ENCODE measurements at places on chromosomes 1 and 21. TPM values are rescaled to one million over a fixed set of nuclear protein-coding genes. Genes with fewer than 3 reads are reported as not detected.

DNA sequence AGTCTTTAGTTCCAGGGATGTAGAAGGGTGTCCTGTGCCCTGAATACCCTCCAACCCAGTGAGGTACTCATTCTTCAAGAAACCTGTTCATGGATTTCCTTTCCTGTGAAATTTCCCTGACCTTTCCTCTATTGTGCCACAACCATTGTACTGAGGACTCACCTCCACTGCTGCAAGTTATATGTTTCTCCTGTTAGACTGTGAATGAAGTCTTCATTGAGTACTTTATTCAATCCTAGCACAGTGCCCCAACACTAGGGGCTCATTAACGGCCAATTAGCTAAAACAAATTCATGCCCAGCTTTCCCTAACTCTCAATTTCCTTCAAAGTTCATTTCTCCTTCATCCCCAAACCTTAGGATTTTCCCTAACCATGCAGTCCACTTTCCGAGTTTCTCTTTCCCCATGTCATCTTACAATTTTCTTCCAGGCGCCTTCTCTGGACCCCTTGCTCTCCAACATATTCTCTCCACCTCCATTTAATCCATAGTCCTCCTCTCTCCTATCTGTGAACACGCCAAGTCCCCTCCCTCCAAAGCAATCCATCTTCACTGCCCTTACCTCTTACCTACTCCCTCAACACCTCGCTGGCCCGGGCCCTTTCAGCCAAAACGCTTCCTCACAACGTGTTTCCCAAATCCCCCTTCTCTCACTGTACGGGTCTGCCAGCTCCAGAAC lies 1.3 kb downstream of the TRIM33 start:
- DNase-seq = no peak

GRCh38 chr1:186375929-186376319 lies 286 bp downstream of the ODR4 start:
- DNase-seq = no peak

DNA sequence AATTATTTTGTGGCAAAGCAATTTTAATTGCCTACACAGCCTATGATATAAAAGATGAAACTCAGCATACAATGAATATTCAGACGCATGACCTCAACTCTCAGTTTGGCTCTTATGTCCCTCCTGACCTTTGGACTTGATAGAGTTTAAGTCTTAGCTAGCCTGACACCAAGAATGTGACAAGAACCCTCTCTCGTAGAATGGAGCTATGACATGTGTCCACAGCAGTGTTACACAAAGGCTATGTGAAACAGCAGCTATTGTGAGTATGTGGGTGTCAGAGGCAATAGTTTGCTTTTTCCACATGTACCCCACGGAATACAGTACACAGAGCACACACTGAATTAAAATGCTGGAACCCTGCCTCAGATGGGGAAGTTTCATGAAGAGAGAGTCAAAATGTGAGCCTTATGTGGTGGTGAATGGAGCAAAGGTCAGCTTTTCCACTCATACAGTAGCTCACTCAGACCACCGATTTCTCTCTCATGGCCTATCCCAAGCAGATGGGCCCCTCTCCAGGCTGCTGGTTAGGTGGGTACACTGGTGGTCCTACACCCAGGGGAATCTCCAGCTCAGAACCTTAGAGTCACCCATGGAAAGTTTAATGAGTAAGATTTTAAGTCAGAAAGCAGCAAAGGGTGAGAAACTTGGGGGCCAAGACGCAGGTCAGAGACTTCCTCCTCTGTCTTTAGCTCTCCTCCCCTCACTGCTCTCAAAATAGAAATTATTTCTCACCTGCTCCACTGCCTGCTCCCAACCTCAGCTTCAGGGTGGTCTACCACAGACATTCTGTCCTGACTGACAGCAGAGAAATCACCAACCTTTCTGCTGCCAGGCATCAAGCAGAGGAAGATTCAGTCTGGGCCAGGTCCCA lies 10.1 kb upstream of the XCL2 start:
- DNase-seq = no peak

DNA sequence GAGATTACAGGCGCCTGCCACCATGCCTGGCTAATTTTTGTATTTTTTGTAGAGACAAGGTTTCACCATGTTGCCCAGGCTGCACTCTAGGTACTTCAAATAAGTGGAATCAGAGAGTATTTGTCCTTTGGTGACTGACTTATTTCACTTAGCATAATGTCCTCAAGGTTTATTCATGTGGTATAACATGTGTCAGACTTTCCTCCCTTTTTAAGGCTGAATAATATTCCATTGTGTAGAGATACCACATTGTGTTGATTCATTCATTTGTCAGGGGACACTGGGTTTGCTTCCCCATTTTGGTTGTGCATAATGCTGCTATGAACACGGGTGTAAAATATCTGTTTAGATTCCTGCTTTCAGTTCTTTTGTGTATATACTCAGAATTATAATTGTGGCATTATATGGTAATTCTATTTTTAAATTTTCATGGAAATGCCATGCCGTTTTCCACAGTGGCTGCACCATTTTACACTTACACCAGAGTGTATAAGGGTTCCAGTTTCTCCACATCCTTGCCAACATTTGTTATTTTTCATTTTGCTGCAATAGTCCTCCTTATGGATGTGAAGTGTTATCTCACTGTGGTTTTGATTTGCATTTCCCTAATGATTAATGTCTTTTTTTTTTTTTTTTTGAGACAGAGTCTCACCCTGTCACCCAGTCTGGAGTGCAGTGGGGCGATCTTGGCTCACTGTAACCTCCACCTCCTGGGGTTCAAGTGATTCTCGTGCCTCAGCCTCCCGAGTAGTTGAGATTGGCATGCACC lies 35.1 kb downstream of the IL6R start:
- DNase-seq = no peak

- DNase-seq = no peak
Measured at GRCh38 chr1:212286556-212287131, 1.4 kb downstream of the PPP2R5A start.

GRCh38 chr1:213474054-213474453 lies 423.0 kb downstream of the RPS6KC1 start:
- DNase-seq = no peak

GRCh38 chr1:40133839-40134238 lies 27.3 kb upstream of the RLF start:
- DNase-seq = no peak

GRCh38 chr1:153533689-153534201 lies 2.0 kb downstream of the S100A6 start:
- DNase-seq = peak; percentile 70

DNA sequence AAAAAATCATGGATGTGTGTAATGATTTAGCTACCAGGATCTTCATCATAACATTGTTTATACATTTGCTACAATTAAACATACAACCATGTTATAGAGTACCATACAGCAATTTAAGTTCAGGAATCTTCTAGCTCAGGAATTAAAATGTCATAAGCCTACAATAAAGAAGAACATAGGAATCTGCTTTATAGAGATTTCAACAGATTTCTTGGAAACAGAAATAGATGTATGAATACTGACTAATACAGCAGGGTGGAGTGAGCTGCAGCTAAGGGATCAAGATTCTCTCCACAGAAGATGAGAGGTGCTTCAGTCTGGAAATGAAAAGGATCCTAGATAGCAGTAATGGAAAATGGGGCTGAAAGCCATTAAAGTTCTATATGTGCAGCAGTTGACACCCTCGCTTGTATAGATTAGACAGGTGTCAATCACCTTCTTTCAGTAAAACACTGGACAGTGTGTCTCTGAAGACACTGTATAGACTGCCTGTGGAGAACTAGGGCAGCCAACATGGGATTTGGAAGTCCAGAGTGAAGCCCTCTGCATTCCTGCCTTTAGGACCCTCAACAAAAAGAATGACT lies 73.9 kb downstream of the DNTTIP2 start:
- no peak for DNase-seq

DNA sequence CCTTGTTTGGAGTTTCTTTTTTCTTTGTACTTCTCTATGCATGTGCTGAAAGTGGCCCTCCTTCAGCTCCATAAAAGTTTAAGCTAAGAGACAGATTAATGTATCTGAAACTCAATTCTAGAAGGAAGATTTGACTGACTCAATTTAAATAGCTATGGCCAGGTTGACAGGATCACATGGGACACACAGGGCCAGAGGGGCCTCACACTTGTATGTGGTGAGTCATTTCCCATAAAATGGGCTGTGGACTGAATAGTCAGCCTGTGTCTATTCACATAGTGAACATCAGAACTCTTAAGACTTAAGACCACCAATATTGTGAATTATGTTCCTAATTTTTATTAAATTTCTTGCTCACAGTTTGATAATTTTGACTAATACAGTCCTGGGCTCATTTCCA lies 45.7 kb upstream of the DEPDC1 start:
- no peak for DNase-seq

DNA sequence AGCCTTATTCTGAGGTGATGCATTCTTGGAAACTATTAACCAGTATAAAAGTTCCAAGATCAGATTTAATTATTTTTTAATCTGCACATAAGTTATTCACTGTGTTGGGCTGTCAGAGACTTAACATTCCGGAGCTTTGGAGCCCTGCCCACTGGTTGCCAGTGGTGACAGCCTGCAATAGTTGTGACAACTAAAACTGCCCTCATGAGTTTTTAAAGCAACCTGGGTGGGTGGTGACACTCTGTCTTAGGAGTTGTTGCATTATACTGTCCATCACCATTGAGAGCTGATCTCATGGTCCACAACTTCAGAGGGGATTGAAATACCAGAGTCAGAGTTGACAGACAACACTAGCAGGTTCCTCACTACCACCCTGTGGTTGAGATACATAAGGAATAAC lies 653.9 kb upstream of the USP24 start:
- DNase-seq = no peak

DNA sequence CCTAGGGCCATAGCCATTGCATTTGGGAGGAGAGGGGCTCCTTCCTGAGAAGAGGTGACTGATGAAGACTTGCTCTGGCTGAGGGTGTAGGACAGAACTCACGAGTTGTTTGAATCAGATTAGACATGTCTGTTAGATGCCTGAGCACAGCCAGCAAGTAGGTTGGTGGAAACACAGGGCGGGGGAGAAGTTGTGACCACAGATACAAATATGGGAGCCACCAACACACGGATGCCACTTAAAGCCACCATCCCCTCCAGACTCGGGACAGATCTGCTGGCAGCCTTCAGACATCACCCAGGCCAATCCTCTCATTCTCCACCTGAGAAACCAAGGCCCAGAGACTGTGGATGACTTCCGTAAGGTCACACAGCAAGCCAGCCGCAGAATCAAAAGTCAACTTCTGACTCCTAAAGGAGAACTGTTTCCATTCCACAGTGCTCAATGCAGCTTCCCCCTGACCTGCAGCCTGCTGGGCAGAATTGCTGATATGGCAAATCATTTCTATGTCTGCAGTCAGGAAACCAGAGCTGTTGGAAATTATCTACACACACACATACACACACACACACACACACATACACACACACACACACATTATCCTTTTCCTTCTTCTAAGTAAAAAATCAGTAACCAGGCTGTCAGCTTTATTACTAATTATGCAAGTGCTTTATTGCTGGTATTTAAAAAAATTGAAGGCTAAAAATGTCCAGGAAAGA lies 176.4 kb upstream of the KLHDC7A start:
- no peak for DNase-seq

DNA sequence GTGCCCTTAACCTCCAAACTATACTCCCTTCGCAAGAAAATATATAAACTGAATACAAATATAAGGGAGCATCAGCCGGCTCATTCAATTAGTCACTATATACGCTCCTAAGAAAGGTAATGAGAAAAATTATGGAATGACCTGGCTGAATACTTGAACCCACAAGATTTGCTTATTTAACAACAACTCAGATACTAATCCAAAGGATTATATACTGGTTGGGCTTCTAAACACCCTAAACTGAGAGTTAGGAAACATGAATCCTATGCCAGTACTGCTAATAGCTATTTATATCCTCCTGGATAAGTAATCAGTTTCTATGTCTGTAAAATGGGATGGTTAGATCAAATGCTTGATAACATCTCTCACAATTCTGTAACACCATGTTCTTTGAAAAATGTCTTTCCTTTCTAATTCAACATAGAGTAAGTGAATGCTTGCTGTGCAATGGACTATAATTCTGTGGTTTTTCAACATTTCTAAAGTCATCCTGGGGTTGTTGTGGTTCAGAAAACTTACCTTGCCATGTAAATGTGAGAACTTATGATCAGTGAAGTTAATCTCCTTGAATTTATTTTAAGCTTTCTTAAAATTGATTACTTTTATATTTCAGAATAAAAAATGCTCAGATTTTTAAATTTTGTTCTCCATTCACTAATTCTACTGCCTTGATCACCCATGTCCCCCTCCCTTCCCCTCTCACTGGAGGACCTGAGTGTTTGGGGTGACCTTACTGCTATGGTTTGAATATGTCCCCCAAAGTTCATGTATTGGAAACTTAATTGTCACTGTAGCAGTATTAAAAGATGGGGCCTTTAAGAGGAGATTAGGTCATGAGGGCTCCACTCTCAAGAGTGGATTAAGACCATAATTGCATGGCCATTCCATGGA lies 14.5 kb downstream of the DUSP10 start:
- DNase-seq = no peak

- no peak for DNase-seq
Measured at GRCh38 chr1:41073971-41074370, 52.4 kb upstream of the SLFNL1 start.

DNA sequence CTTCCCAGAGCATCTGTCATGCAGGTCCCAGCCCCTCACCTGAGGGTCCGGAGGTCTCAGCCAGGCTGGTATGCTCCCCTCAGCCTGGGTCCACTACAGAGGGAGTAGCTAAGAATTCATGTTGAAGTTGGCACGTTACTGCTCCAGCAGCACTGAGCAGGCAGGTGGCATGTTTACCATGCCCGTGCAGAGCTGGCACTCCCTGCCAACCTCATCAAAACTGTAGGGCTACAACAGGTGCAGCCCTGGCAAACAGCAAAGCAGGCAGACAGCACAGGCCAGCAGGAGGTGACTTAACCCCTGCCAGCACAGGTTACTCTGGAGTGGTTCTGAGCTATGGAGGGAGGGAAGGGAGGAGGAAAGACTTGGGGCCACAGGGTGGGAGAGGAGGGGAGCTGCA lies 46.4 kb downstream of the NUAK2 start:
- peak; percentile 84 for DNase-seq

- no peak for DNase-seq
Measured at GRCh38 chr1:4411862-4412261, 242.5 kb upstream of the AJAP1 start.

GRCh38 chr1:27349784-27350662 lies 8.2 kb downstream of the SYTL1 start:
- DNase-seq = peak; percentile 85

DNA sequence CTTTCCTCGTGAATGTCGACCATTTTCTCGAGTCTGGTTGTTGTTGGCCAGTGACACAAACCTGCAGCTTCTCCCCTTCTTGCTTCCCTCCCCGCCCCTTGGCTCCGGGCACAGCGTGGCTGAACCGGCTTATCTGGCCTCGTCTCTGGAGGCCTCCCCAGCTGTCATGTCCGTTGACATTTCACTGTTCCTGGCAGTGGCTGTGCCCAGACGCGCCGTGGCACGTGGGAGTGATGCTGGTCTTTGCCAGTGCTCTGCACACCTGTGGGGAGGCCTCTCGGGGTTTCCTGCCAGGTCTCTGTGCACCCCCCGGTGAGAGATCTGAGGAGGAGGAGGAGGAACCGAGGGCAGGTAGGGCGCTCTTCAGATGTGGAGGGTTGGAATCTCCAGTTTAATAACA lies 23.7 kb downstream of the SKI start:
- no peak for DNase-seq

Gene RCSD1
- 103 TPM for polyA plus RNA-seq

Gene S100A7
- not detected for polyA plus RNA-seq

Gene CYP4Z1
- polyA plus RNA-seq = not detected

Gene C1QB
- polyA plus RNA-seq = 490 TPM

Gene OR6P1
- polyA plus RNA-seq = not detected

Gene TCHH
- 0.42 TPM for polyA plus RNA-seq

Gene OR2T34
- not detected for polyA plus RNA-seq

Gene FHAD1
- 0.26 TPM for polyA plus RNA-seq

Gene SH2D2A
- polyA plus RNA-seq = 5.6 TPM

Gene LRRC3
- polyA plus RNA-seq = 0.86 TPM

Gene HES2
- polyA plus RNA-seq = 0.02 TPM
